ENCODE measurements at places on chromosomes 3 and 15. TPM values are rescaled to one million over a fixed set of nuclear protein-coding genes. Genes with fewer than 3 reads are reported as not detected.

FEZF2 gene
- total RNA-seq = not detected

SELENOS gene
- total RNA-seq = 61.5 TPM

KBTBD12 gene
- total RNA-seq = not detected

BFSP2 gene
- total RNA-seq = 0.44 TPM

GRK7 gene
- not detected for total RNA-seq

CPNE4 gene
- 0.27 TPM for total RNA-seq

FANCD2OS gene
- not detected for total RNA-seq

SPTBN5 gene
- total RNA-seq = 4.7 TPM

ILDR1 gene
- total RNA-seq = 0.37 TPM

LACTB gene
- total RNA-seq = 16.8 TPM

TMEM45A gene
- 0.22 TPM for total RNA-seq

ALAS1 gene
- 81.4 TPM for total RNA-seq

GPR149 gene
- not detected for total RNA-seq

ZNF660 gene
- total RNA-seq = 0.29 TPM

ANKRD63 gene
- total RNA-seq = not detected

RARB gene
- total RNA-seq = not detected

HERC2 gene
- total RNA-seq = 46.3 TPM

UNC13C gene
- not detected for total RNA-seq

RGMA gene
- total RNA-seq = 0.07 TPM

NEK10 gene
- total RNA-seq = 1.4 TPM

MORC1 gene
- not detected for total RNA-seq

CACNA1D gene
- total RNA-seq = 0.41 TPM

IMPG2 gene
- total RNA-seq = 0.54 TPM

NANOGP8 gene
- total RNA-seq = not detected
